ENCODE measurements at places on chromosomes 12 and 14.
A peak's percentile ranks its signal among the peaks of the same experiment; 100 is the strongest.

DNA sequence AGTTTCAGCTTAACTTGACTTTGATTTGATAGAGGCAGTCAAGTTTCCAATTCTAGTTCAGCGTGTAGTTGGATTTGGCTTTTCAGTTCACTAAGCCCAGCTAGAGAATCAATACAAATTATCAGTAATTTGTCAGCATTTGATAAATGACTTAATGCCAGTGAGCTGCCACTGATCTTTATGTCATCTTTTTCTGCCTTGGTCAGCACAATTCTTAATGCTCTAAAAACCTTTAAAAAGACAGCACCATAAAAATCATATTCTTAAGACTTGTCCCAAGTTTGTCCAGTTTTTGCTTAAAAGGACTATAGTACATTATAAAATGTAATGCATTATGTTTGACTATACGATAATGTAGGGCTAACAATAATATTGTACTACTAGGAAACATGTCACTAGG is 920.5 kb downstream of the LRFN5 start:
- no peak for DNase-seq

DNA sequence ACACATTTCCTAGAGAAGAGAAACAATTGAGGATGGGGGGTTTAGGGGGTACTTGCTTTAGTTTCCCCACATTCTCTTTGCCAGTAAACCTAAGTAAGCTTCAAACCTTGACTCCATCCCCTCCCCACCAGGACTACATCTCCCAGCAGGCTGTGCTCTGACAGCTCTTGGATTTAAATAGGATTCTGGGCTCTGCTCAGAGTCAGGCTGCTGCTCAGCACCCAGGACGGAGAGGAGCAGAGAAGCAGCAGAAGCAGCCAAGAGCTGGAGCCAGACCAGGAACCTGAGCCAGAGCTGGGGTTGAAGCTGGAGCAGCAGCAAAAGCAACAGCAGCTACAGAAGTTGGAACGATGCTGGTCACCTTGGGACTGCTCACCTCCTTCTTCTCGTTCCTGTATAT is 20.6 kb downstream of the RDH12 start:
- DNase-seq = peak; percentile 16

- DNase-seq = no peak
Measured at GRCh38 chr12:121278169-121279070, 18.1 kb downstream of the CAMKK2 start.

GRCh38 chr14:104872469-104873341 is 7.6 kb downstream of the CEP170B start:
- DNase-seq = no peak

DNA sequence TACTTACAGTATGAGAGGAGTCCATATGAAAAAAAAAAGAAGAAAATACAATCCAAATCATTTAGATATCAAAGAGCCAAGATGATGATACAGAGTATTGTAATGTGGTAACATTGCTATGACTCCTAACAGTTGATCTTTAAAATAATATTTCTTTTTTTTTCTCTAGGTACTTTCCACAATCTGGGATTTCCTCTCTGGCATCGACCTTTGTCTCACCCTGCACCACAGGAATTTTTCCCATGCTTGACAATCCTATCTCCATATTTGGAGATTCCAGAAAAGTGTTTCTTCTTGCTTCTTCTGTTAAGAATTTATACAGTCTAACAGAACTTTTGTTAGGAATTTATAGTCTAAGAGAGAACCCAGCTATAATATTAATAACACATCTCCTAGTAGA is 184.4 kb downstream of the ITPR2 start:
- no peak for DNase-seq

GRCh38 chr12:31772685-31773222 is 43.9 kb upstream of the AMN1 start:
- no peak for DNase-seq

DNA sequence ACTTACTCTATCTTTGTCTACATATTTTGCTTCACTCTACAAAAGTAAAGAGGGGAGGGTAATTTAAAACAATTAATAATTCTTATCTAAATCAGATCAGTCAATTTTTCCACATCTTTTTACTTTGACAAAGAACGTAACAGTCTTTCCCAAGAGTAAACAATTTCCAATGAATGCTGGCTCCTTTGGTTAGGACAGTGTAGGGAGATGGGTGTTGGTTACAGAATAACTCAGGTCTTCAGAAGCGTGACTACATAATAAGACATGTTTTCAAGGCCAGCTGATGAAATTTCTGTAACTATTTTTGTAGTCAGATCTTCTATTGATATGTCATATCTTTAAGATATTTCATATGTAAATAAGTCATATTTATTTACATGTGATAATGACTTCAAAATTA is 183.0 kb upstream of the CAND1 start:
- no peak for DNase-seq

DNA sequence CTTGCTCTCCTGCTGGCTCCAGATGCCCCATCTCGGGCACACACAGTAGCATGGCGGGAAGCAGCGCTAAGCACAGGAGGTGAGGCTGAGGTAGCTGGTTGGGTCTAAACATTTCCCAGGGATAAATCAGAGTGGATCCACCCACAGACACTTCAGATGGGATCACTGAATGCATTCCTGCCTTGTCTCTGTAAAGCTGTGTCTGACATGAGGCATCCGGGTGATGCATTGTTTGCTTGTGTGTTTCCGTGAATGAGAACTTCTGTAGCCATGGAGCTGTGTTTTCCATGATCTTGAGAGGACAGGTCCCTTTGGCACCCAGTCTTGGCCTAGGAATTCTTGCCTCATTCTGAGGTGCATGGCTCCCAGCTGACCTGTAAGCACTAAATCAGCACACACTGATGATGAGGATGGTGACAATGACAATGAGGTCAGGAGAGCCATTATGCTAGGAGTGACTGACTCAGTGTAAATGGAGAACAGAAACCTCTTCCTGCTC is 6.7 kb upstream of the KRT75 start:
- no peak for DNase-seq

DNA sequence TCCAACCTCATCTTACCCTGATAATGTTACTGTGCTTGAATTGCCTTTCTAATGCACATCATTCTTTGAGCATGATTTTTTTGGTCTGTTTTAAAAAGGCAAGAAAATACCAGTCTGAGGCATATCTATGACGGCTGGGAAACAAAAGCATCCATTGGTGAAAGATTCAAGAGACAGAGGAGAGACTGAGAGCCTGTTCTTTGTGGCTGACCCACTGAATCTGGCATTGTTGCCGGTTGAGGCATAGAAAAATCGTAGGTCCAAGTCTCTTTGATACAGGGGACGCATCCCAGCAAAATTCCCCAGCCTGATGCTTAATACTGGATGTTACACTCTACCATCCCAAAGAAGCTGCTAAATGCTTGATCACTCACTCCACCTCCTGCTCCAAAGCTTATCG is 2.9 kb upstream of the KLHL42 start:
- DNase-seq = no peak

GRCh38 chr12:104672501-104673265 is 215.9 kb downstream of the CHST11 start:
- no peak for DNase-seq

- no peak for DNase-seq
Measured at GRCh38 chr12:2229661-2230539, 177.1 kb downstream of the CACNA1C start.

DNA sequence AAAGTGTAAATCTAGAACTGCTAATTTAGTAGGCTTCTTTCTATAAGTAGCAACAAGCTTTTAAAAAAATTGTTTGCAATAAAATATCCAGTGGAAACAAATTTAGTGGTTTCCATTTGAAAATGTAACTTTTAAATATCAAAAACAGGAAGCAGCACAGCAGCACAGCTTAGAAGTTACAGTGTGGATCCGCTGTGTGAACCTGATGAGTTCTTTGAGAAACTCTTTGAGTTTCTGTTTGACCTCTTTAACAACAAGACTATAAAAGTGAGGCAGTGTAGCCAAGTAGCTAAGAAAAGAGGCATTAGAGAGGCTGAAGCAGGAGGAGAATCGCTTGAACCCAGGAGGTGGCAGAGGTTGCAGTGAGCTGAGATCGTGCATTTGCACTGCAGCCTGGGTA is 178.3 kb downstream of the NAV3 start:
- DNase-seq = no peak

GRCh38 chr12:26691234-26691970 is 141.6 kb downstream of the ITPR2 start:
- DNase-seq = peak; percentile 46

GRCh38 chr12:6047249-6048237 is 76.9 kb downstream of the VWF start:
- DNase-seq = no peak

- DNase-seq = no peak
Measured at GRCh38 chr12:107646436-107646835, 39.2 kb upstream of the PWP1 start.

DNA sequence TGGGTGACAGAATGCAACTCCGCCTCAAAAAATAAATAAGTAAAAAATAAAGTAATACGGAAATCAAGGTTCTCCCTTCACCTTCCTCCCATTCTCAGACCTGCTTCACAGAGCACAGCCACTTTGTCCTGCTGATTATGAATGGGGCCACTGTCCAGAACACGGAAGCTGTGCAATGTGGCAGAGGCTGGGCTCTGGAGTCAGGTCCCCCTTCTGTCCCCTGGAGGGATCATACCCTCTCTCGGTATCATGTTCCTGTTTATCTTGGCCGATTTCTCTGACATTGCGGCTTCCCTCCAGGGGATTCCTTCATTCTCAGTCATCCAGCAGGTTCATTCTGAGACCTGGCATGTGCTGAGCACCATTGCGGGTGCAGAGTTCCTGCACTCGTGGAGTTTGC is 11.3 kb downstream of the PPP2R5C start:
- no peak for DNase-seq

- no peak for DNase-seq
Measured at GRCh38 chr12:57261428-57261865, 10.5 kb upstream of the STAC3 start.

DNA sequence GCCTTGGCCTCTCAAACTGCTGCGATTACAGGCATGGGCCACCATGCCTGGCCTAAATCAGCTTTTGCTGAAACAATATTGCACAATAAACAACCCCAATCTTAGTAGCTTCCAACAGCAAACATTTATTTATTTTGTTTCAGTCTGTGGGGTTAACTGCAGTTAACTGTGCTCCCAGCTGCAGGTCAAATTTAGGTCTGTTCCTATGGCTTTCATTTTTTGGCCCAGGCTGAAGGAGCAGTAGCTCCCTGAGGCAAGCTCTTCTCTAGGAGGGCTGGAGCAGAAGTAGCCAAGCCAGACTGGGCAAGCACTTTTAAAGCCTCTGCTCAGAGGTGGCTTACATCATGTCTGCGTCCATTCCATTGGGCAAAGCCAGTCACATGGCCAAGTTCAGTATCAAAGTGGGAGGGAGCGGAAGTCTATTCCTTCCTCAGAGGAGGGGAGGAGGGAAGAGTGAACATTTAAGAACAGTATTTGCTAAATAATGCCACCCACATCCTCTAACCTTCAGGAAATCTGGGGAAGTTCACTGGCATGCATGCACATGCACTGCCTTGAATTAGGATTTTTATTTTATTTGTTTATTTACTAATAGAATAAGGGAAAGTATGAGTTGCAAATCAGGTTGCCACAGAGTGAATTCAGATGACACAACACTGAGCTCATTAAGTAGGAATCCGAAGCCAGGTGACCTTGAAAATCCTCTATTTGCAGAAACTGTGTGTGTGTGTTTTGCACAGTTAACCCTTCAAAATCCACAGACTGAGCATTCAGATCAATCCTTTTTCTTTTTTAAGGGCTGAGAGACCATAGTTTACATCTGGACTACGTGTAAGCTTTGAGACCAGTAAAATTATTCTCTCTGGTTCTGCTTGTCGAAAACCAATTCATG is 122.0 kb upstream of the SEL1L start:
- no peak for DNase-seq

- DNase-seq = no peak
Measured at GRCh38 chr12:12807970-12808702, 5.0 kb upstream of the DDX47 start.

GRCh38 chr12:14443531-14443930 is 78.0 kb downstream of the ATF7IP start:
- no peak for DNase-seq

DNA sequence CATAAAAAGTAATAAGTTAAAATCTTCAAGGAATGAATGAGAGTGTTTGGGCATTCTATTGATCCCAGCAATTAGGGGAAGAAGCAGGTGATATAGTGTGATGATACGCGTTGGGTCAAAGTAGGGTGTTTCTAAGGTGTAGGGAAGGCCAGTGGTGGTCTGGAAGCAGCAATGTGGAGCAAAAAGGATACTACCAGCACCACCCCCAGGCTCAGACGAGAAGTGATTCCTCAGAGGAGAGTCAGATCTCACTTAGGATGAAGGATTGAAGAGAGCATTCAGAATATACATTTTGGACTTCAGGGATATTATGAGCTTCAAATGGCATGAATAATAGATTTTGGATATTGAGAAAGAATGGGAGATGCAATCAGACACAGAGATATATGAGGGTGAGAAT is 497.6 kb downstream of the RMST start:
- no peak for DNase-seq

- DNase-seq = no peak
Measured at GRCh38 chr12:132319359-132319950, 9.9 kb downstream of the GALNT9 start.

DNA sequence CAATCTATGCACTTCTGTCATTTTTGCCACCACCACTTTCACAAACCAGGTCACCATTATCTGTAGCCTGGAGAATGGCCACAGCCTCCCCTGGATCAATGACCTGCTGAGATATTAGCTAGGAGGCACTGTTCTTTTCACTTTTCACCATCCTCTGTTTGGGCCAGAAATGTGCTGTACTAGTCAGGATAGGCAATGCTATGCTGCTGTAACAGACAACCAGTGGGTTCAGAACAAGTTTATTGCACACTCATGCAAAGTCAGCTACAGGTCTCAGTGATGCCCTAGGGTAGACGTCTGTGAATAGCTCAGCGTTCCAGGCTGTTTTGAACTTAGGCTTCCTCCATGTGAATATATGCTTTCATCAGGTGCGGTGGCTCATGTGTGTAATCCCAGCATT is 231.5 kb downstream of the SUDS3 start:
- DNase-seq = no peak

DNA sequence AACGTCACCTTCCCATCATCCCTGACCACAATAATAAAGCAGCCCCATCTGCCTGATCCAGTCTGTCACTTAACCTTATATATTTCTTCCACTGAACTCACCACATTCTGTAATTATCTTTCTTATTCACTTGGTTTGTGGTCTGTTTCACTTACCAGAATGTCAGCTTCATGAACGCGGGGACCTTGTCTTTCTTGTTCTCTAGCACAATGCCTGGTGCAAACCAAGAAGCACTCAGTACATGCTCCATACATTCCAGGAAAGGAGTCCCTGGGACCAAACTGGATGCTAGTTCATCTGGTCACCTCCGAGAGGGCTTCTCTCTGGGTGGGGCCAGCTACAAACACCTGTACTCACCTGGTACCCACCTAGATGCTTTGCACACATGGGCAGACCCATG is 17.4 kb upstream of the ANKRD33 start:
- DNase-seq = no peak
